ENCODE measurements at places on chromosomes 7 and 10.

DNA sequence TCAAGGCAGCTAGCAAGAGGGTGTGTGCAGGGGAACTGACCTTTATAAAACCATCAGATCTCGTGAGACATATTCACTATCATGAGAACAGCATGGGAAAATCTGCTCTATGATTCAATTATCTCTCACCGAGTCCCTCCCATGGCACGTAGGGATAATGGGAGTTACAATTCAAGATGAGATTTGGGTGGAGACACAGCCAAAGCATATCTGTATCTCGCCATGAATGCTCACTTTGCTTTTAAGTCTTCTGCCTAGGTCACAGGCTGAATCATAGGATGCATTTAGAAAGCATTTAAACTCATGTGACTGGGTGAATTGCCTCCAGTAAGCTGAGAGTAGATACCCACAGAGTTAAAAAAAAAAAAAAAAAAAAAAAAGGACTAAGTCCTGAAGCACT is 220.0 kb downstream of the AGMO start:
- DNase-seq = no peak

DNA sequence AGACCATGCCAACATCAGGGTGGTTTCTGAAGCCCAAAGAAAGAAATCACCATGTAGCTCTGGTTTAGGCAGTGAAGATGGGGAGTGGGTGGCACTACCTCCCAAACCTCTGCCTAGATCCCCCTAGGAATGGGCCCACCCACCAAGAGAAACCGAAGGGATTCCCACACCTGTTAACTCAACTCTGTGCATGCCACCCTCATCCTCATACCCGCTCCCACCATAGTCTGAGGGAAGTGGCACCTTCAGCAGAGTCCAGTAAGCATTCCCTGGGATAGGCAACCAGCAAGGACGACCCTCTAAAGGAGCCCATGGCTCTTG is 1.7 kb upstream of the PLXNA4 start:
- no peak for DNase-seq

GRCh38 chr10:72081772-72082590 is 6.4 kb downstream of the SPOCK2 start:
- DNase-seq = no peak

DNA sequence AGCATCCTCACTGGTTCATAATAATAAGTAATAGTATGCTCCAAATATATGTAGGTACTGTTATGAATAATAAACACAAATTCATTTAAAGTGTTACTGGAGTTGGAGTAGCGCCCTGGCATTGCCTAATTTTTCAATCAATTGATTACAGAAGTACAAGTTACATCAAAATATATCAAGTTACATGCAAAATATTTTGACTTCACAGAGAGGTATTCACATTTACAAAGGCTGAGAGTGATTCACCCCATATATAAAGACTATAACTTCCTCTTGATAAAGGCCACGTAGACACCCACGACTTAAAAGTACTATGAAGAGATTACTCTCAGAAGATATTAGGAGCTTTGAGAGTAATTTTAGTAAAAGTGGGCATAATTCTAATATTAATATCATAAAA is 13.6 kb upstream of the COL17A1 start:
- no peak for DNase-seq

- DNase-seq = no peak
Observed at GRCh38 chr10:47454780-47455058, 29.2 kb downstream of the ANXA8 start.

DNA sequence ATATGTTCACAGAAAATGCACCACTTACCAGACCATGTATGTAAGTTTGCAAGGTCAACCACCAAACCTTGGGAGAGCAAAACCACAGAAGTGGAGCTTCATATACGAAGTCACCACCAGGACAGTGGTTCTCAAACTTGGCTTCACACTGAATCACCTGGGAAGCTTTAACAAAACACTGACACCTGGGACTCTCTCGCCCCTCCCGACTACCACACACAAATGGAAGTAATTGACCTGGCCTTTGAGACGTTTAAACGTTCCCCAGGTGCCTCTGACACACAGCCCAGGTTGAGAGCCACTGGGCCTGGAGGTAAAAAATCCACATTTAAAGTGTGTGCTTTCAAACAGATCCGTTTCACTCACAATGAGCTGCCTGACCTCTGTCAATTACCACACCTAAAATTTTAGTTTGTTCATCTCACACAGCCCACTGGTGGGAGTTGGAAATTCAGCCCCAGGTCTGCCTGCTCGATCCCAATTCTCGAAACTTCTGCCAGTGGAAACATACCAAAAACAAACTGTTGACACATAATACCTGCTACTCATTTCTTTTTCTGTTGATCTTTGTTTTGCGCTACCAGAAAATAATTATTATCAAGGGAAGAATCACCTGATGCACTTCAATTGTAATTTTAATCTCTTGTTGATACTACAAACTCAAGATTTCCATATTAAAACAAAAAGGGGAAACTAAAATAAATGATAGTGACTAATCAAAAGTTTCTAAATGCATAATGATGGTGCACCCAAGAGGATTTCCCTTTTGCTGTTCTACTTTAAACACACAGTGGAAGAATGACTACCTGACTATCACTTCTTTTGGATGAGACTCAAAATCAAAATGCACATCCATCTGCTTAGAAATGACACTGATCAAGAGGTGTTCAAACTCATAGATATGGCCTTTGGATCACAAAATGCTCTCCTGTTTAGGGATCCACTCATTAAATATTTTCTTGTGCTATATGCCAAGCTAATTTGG is 26.6 kb downstream of the CDNF start:
- no peak for DNase-seq

- DNase-seq = no peak
Observed at GRCh38 chr7:111855842-111856227, 293.5 kb upstream of the IMMP2L start.

GRCh38 chr10:77784856-77785255 is 141.7 kb downstream of the DLG5 start:
- no peak for DNase-seq

DNA sequence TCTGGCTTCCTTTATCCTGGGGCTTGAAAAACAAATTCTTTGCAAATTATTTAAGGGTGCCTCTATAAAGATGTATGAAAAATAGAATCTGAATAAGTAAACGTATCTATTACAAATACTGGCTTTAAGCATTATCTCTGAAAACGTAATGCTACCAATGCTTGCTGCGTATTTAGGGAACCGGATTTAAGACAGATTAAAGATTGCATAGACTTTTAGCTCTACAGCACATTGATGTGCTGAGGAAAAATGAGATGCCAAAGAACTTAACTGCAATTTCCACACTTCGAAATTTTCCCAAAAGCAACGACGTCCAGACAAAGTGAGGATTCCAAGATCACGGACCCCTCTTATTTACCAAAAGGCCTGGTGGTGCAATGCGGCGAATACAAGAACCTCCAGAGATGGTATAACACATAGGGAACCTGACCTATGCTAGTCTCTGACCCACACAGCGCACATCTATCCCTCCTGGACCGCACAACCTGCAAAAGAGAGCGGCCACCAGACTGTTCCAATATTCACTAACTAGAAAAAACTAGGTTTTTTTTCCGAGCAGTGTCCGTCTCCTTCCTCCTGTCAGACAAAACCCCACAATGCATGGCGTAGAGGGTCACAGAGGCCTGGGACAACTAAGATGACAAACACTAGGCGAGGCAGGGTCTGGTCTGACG is 34.3 kb upstream of the PHF14 start:
- no peak for DNase-seq

DNA sequence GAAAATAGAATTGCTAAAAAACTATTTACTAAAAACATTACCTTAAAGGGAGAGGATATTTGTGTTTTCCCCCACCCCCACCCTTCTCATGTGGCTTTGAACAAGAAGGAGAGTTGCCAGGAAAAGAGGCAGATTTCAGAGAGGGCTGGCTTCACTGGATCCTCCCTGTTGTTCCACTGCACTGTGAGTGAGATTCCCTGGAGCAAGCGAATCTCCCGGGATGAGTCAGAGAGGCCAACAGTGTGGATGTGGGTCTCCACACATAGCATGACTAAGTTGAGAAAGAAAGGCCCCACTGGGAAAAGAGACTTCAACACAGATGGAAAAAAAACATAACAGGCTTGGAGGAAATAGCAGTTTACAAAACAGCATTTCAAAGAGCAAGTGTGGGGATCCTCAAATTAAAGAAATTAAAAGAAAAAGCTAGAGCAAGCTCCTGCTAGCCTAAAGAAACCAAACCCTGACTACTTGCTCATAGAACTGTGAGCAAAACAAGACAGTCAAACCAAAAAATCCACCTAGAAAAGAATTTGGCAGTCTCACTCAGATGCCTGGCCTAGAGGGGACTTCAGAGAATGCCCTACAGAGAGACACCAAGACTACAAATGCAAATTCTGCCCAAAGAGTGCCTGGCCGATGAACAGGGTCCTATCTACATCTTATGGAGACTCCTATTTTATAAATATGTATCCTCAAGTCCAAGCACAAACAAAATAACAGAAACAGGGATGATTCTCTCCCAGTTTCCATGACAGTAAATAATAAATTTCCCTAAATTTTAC is 3.4 kb downstream of the CAV1 start:
- no peak for DNase-seq

DNA sequence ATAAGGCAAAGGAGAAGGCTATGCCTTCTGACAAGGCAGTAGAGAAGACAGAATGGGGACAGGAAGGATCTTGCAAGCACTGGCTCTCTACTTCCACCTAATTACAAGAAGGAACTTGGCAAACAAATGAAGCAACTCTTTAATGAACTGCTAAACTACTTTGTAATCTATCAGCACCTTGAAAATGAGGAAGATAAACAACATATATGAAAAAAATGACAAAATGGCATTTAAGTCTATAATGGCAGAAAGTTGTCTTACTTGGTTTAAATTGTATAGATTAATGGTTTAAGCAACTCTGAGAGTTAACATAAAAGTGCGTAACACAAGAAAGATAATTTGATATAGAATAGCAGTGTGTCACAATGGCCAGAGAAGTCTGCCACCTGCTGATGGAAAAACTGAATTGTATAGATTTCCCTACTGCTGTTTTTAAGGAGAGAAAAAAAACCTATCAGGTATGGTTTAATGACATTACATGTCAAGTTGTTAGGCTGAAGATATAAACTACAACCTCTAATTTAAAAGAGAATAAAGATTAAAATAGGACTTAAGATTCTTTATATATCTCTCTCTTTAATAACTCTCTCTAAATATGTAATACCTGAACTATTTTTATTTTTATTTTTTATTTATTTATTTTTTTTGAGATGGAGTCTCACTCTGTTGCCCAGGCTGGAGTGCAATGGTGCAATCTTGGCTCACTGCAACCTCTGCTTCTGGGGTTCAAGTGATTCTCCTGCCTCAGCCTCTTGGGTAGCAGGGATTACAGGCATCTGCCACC is 11.8 kb downstream of the NT5C3A start:
- DNase-seq = no peak

GRCh38 chr10:78964274-78964951 is 104.4 kb upstream of the ZMIZ1 start:
- no peak for DNase-seq

DNA sequence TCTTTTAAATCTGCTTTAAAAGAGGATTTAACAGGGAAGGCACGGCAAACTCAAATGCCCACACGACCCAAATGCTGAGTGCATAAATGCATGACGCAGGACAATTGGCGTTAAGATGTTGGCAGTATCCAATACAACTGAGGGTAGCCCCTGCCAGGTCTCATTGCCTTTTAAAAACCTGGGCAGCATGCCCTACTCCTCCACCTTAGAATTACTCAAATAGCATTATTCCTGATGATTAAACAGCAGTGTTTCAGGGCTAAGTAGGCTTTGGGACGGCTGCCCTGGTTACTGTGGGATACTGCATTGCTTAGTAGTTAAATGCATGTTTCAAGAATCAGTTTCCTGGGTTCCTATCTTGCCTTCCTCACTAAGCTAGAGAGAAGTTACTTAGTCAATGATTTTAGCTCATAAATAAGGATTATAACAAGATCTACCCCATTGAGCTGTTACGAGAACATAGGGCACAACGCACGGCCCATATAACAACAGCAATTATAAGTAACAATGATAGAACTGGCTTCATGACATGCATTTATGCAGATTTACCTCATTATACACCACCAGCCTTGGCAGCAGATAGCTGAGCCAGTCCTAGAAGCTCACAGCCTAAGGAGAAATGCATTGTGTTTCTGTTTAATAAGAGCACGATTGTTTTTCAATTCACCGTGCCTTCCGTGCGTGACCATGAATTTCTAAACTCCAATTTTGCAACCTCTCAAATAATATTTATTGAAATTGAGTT is 7.9 kb downstream of the TUBAL3 start:
- no peak for DNase-seq

GRCh38 chr10:78207776-78208175 is 174.1 kb downstream of the RPS24 start:
- no peak for DNase-seq

DNA sequence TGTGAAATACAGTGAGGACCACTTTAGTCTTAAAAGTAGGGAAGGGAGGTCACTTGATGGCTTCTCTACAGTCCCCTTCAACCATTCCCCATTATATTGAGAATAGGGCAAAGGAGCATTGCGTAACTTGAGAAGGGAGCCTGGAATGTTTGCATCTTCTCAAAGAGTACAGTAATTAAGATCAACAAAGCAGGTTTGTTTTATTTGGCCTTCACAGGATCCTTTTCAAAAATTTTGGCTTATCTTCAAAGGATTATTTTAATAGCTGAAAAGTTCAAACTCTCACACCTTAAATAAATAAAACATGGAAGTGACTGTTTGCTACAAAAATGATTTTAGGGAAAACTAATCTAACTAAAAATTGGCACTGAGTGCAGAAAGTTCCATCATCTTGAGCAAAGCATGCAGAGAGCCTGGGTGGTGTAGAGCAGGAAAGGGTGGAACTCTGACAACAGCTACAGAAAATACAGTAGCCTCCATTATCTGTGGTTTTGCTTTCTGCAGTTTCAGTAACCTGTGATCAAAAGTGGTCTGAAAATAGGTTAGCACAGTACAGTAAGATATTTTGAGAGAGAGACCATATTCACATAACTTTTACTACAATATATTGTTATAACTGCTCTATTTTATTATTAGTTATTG is 214.0 kb downstream of the MDFIC start:
- DNase-seq = no peak

GRCh38 chr7:138091032-138091431 is 14.8 kb downstream of the AKR1D1 start:
- no peak for DNase-seq

GRCh38 chr10:103763374-103764202 is 91.8 kb downstream of the SH3PXD2A start:
- DNase-seq = no peak

- DNase-seq = no peak
Observed at GRCh38 chr10:30858499-30858898, 173.2 kb downstream of the ZNF438 start.
